ENCODE measurements at places on chromosomes 7 and 10.

- no peak for DNase-seq
Measured at GRCh38 chr7:119684763-119685162, 588.2 kb upstream of the KCND2 start.

DNA sequence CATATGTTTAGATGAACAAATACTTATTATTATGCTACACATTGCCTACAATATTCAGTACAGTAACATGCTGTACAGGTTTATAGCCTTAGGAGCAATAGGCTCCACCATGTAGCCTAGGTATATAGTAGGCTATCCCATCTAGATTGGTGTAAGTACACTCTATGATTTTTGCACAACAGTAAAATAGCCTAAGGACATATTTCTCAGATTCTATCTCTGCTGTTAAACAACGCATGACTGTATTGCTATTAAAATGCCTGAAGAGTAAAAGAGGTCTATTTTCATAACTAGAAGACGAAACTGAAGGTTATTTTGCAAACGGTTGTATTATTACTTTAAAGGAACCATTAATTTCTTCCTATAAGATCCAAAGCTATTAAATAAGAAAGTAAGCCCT is 88.3 kb downstream of the SEMA3A start:
- DNase-seq: no peak

DNA sequence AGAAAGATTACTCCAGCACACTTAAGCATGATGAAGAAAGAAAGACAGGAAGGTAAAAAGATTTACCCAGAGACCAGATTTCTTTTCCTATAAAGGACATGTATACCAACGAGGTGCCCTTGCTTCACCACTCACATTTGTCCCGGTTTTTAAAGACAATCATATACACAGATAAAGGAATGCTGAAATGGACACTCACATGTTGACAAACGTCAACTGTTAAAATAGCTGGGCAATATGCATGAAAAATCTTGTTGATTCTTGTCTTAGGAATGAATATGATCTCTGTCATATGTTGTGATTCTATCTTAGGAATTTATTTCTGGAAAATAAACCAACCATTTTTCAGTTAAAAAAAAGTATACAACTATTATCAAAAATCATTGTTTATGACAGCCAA is 158.2 kb downstream of the SRPK2 start:
- no peak for DNase-seq

DNA sequence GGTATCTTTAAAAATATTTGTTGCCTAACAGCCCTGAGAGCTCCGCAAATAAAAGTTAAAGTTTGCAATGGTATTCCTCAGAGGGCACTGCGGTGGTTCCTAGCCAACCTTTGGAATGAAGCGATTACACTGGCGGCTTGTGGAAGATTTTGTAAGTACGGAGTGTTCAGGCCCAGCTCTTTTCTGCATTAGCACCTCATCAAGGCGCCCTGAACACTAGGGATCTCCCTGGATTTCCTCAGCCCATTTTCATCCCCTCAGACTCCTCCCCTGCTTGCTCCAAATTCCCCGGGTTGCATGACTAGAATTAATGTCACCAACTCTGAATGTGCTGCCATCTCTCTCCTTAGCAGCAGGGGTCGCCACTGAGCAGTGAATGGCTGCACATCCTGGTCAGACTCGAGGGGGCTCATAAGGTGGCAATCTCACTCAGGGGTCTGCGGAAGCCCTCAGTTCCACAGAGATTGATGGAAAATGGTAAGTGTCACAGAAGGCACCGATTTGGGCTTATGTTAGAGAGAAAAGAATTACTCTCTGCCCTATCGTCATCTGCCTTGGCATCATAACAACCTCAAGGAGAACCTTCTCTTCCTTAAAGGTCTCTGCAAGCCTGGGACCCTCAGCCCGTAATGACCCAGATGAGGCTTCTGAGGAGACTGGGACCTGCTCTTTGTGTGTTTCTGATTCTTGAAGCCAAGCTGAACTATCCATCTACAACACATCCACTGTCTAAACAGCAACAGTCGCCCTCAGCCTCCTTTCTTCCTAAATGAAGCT is 262.8 kb upstream of the AOAH start:
- DNase-seq: peak; percentile 53

Measured in transverse colon (tissue), 4 donors.